Stomach (tissue), 19 donors: ENCODE measurements at places on chromosomes 3 and 15.

DNA sequence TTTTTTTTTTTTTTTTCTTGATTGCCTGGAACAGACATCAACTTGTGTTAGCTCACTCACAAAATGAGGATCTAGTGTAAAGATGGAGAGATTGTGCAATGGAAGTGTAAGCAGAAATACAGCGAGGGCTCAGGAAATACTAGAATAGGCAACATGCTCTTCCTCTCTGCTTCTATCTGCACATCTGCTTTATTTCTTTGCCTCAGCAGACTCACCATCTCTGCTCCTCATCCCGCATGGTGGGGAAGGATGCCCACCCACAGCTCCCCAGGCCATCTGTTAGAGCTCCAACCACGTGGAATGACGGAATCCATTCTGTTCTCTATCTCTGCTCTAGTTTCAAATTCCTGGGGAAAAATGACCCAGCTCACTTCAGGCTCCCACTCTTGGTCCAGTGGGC, 128.0 kb upstream of the ADAMTS9 start:
- DNase-seq, result no peak

DNA sequence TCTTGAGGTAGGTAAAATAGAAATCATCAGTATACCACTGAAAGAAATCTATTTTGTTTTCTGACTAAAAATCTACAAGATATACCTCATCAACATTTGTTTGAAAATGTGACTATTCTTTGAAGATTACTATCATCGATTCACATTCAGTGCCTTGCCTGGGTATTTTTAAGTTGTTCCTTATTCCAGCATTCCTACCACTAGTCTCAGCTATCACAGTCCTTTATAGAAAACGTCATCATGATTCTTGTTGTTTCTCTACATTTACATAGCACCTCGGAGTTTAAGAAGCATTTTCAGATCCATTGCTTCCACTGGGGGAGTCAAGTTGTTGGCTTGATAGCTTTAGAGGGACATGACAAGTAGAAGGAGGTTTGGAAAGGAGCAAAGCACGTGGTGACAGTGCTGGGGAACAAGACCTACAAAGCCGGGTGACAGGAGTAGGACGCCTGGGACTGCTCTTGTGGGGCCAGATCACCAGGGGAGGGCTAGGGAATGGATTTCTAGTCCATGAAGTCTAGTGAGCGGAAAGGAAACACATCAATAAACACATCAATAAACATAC, 61.5 kb downstream of the HES1 start:
- DNase-seq, result no peak

DNA sequence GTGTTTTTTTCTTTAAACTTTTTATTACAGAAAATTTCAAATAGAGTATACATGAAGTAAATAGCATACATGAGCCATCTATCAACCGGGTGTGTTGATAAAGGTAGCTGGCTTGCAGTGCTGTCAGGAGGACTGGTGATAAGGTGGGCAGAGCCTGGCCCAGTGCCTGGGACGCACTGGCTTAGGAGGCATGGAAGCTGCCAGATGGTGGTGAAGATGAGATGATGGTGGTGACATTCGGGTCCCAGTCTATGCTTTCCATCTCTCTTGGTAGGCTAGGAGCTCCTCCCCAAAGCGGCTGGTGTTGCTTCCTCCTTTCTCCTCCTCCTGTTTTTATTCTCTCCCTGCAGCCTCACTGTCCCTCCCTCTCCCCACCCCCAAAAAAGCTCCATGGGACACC, 101.7 kb downstream of the ADCY5 start:
- DNase-seq, result no peak

GRCh38 chr3:189908646-189909045, 212.1 kb downstream of the P3H2 start:
- no peak for DNase-seq

GRCh38 chr3:37329465-37329864, 155.1 kb upstream of the LRRFIP2 start:
- DNase-seq, result no peak

DNA sequence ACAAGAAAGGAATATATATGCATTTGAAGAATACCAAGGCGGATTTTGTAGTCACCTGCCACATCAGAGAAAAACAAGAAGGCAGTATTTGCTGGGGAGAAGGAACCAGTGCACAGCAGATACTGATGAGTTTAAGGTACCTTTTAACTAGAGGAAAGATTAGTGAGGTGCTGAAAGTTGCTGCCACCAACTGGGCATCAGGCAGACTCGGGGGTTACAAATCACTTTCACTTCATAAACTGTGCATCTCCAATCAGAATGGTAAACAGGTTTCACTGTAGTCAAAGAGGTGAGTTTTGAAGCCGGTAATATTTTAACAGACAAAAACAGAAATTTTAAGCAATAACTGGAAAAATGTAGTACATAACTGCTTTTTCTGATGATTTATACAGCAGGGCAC, 4.1 kb downstream of the FBN1 start:
- no peak for DNase-seq

DNA sequence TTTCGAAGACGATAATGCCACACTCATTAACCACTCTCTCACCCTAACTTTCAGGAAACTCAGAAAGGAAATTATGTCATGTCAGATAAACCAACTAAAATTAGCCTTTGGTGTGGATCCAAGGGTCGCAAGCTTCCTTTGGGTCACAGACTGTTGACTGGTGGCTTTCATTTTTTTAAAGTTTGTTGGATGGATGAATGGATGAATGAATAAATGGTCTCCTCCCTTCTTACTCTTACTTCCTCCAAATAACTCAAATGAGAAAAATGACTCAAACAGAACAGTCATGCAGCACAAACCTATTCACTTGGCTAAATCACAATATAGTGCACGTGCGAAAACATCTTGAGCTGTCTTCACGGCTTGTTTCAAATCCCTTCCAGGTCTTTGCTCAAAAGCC, 82.9 kb upstream of the HACD2 start:
- DNase-seq, result no peak

DNA sequence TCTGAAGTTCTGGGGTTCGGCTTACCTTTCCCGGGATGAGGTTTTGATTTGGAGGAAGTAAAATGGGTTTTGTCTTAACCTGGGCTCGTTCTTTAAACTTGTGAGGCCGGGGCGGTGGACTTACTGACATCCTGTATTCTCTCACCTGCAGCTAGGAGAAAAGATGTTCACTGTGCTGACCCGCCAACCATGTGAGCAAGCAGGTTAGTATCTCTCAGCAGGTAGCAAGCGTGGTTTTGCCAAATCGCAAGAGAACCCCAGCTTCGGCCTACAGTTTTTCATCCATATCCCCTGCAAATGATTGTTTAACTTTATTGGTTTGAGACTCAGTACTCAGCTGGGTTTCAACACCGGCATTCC, 891 bp downstream of the ENTPD3 start:
- DNase-seq, result no peak

DNA sequence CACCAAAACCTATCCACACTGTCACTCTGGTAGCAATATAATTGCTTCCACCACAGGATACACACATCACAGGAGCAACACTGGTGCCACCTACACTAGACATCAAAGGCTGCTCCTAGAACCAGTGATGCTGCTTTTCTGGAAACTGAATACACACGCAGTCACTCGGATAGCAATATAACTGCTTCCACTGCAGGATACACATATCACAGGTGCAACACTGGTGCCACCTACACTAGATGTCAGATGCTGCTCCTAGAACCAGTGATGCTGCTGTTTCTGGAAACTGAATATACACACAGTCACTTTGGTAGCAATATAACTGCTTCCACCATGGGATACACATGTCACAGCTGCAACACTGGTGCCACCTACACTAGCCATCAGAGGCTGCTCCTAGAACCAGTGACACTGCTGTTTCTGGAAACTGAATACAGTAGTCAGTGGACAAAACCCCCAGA, 6.9 kb upstream of the TNFSF10 start:
- no peak for DNase-seq

DNA sequence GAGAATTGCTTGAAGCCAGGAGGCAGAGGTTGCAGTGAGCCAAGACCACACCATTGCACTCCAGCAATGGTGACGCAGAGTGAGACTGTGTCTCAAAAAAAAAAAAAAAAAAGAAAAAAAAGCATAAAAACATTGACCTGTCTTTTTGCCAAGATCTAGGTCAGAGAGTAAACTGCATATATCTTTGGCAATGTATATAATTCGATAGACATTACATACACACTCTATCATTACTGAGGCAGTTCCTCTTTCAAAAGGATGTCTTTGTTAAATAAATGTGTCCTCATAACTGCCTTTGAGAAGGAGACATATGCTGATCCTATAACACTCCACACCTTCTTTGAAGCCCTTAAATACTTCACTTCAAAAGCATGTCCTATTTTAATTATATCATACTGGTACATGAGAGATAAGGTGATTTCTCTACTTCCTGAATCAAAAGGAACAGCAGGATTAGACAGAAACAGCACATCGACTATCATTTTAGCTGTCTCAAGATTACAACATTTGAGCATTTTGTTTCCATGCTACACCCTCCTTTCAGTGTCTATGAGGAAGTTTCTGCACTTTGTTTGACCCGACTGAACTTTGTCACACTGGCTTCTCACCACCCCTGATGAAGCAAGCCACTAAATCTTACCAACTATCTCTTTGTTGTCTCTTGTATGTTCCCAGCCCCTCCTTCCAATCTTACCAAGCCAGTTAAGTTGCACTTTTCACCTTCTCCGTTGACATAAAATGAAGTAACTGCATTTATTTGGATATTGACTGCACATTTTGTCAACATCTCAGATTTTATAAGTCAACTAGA, 335.8 kb downstream of the MECOM start:
- DNase-seq, result no peak

DNA sequence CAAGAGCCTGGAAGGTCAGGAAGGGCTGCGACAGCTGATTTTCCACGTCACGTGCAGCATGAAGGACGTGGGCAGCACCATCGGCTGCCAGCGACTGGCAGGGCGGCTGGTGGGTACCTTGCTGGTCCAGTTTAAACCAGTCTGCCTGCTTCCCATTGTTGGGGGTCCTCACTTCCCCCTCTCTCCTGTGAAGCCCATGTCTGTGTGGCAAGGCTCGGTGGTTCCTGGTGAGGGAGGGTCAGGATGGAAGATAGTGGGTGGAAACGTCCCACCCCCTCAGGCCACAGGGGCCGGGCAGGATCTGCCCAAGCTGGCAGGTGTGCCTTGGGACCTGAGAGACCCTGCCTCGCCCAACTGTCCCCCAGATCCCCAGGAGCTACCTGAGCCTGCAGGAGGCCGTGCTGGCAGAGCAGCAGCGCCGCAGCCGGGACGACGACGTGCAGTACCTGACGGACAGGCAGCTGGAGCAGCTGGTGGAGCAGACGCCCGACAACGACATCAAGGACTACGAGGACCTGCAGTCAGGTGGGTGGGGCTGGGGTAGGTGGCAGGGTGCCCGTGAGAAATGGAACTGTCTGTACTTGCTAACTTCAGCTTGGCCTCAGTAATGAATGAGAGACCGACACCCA, 108.2 kb downstream of the LRRK1 start:
- peak; percentile 60 for DNase-seq

GRCh38 chr3:116155841-116156240, 289.4 kb downstream of the LSAMP start:
- no peak for DNase-seq

DNA sequence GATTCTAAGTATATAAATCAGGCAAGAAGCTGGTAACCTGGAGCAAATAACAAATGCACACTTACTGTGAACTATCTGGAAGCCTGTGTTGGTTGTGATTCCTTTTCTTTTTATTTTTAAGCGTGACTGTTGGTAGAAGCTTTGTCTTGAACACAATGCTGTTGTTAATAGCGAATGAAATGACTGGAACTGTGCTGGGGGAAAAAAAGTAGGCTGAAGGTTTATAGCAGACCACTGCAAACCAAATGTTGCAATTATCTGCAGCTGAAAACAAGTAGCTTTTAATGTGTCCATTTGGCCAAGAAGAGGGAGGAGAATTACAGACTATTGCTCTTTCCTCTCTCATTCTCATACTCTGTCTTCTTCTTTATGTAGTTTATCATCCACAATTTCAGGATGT, 184.5 kb upstream of the DNAJC19 start:
- DNase-seq, result no peak

DNA sequence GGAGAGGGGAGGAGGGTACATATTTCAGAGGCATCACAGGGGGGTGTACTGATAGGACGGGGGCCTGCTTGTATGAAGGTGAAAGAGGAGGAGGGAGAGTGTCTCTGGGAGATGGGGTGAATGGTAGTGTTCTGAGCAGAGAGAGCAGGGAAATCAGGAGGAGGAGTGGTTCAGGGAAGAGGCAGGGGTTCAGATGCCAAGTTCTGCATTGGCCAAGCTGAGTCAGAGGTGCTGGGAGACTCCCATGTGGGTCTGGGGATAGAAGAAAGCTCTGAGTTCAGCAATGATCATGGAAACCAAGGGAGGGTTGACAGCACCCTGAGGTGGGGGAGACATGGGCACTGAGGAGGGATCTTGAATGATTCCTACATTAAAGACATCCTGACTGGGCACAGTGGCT, 3.0 kb downstream of the CYP8B1 start:
- no peak for DNase-seq

DNA sequence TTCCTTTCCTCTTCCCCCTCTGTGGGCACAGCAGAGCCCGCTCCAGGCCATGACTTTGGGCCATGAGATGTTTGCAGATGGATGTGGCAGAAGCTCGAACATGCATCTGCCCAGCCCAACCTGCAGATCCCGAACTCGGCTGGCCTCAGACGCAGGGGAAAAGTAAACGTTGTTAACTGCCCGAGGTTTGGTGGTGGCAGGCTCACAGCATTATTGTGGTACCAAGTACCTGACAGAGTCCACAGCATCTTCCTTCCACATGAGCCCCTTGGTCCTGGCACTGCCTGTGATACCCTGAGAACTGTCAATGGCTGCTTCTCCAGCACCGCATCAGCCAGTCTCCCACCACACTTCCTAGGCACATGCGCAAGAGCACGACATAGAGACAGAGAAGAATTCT, 424.3 kb downstream of the OCA2 start:
- no peak for DNase-seq

GRCh38 chr3:55556619-55557537, 69.8 kb upstream of the WNT5A start:
- no peak for DNase-seq

DNA sequence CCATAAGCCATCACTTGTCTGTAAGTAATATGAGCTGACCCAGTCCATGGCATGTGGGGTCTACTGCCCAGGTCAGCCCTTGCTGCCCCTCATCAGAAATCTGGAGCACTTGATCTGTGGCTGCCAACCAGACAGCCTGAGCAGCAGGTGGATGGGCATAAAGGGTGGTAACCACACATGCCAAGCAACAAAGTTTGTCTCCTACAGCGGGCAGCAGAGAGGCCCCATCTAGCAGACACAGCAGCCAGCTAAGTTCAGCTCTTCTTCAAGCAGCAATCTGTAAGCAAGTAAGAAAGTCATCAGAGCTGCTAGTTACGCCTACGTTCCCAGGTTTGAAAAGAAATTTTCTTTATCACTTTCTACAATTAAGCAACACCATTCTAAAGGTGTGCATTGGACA, 27.9 kb downstream of the CHCHD4 start:
- no peak for DNase-seq

GRCh38 chr15:37098468-37099318, 1.7 kb downstream of the MEIS2 start:
- no peak for DNase-seq

DNA sequence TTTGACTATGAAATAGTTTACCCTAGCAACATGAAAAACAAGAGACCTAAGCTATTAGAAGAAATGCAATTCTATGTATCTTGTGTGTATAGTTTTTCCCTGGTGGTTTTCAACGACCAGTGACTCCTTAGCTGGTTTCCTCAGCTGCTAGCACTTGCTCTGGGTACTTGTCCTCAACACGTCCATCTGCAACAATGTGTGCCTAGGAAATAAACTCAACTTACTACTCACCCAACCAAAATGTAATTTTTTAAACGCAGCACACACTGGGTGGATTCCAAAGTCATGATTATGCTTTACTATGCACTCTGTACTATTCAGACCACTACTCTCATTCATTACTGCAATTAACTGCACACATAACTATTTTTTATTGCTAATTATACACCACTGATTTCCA, 31.0 kb downstream of the CPA3 start:
- no peak for DNase-seq

GRCh38 chr3:63976161-63976871, 47.0 kb downstream of the PSMD6 start:
- DNase-seq, result no peak
